T-helper 2 cell treated with Interferon-gamma antibody and Interleukin-4, amounts not matched to agents 100 ng/mL and 5 ng/mL, for 36 hours (primary cell): ENCODE measurements at places on chromosomes 12 and 14. TPM values are rescaled to one million over a fixed set of nuclear protein-coding genes. Genes with fewer than 3 reads are reported as not detected.

P2RX7 gene
- 15.1 and 15.8 TPM in 2 replicates for total RNA-seq

CCDC175 gene
- not detected in 2 replicates for total RNA-seq

GAS2L3 gene
- total RNA-seq = 3.9 and 5.0 TPM in 2 replicates

LAG3 gene
- total RNA-seq = 11.8 and 12.2 TPM in 2 replicates

AMN gene
- total RNA-seq = 0.14 and 0.32 TPM in 2 replicates

NEDD1 gene
- total RNA-seq = 52.9 and 58.2 TPM in 2 replicates

CCDC63 gene
- total RNA-seq = not detected in 2 replicates

ANAPC5 gene
- 136 and 147 TPM in 2 replicates for total RNA-seq

GPX2 gene
- total RNA-seq = not detected in 2 replicates

GYS2 gene
- total RNA-seq = 0.11 and 0.23 TPM in 2 replicates

DNM1L gene
- total RNA-seq = 71.7 and 72.2 TPM in 2 replicates

SLC22A17 gene
- 1.4 and 2.0 TPM in 2 replicates for total RNA-seq

SLC25A47 gene
- not detected in 2 replicates for total RNA-seq

CLMN gene
- 1.0 and 1.5 TPM in 2 replicates for total RNA-seq

SERPINA9 gene
- total RNA-seq = not detected in 2 replicates

HELB gene
- 39.8 and 40.2 TPM in 2 replicates for total RNA-seq

MUCL1 gene
- not detected in 2 replicates for total RNA-seq

RFC5 gene
- 53.6 and 53.7 TPM in 2 replicates for total RNA-seq

DAO gene
- not detected in 2 replicates for total RNA-seq

ACVRL1 gene
- total RNA-seq = not detected in 2 replicates

FERMT2 gene
- 0.59 and 1.3 TPM in 2 replicates for total RNA-seq

TMEM229B gene
- total RNA-seq = 18.4 and 19.4 TPM in 2 replicates

ARHGAP9 gene
- total RNA-seq = 171 and 172 TPM in 2 replicates

FAM222A gene
- 1.1 and 1.4 TPM in 2 replicates for total RNA-seq

SVOP gene
- not detected in 2 replicates for total RNA-seq

KRT77 gene
- not detected in 2 replicates for total RNA-seq

PSMB11 gene
- total RNA-seq = not detected in 2 replicates

TRIM9 gene
- 0.16 and 0.18 TPM in 2 replicates for total RNA-seq

OASL gene
- total RNA-seq = 10.5 and 10.6 TPM in 2 replicates

CCDC77 gene
- total RNA-seq = 14.1 and 14.7 TPM in 2 replicates

SYCP3 gene
- 0.93 and 1.2 TPM in 2 replicates for total RNA-seq

TEX52 gene
- total RNA-seq = 0.16 TPM in 1 of 2 replicates, not detected in the other

SRRM4 gene
- not detected in 2 replicates for total RNA-seq

MYF5 gene
- not detected in 2 replicates for total RNA-seq

TNFAIP2 gene
- total RNA-seq = 0.14 TPM in 1 of 2 replicates, not detected in the other
